Germinal center (tissue), 1 donor: ENCODE measurements at places on chromosomes 13 and 19.

DNA sequence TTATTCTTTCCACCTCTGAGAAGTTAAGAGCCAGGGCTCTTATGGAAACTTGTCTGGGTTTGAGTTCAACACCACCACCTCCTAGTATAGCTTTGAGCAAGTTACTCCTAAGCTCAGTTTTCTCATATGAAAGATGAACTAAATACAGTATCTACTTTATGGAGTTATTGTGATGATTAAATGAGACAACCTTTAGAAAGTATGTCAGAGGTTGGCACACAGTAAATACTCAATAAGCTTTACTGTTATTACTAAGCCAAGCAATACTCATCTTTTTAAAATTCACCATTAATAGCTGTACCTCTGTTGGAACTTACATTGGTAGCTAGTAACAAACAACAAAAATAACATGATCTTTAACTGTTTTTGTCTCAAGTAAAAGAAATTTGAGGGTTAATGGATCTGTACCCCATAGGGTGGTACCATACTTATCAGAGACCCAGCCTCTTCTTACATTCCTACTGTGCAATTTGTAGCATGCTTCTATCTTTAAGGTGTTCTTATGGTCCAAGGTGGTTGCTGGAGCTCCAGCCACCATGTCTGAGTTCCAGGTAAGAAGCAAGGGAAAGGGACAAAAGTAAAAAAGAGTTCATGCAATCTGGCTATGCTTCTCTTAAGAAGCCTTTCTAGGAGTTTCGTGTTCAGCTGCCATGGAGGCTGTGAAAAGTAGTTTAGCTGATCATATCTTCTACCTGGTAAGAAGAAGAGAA lies 24.1 kb upstream of the NDFIP2 start:
- DNase-seq: no peak

DNA sequence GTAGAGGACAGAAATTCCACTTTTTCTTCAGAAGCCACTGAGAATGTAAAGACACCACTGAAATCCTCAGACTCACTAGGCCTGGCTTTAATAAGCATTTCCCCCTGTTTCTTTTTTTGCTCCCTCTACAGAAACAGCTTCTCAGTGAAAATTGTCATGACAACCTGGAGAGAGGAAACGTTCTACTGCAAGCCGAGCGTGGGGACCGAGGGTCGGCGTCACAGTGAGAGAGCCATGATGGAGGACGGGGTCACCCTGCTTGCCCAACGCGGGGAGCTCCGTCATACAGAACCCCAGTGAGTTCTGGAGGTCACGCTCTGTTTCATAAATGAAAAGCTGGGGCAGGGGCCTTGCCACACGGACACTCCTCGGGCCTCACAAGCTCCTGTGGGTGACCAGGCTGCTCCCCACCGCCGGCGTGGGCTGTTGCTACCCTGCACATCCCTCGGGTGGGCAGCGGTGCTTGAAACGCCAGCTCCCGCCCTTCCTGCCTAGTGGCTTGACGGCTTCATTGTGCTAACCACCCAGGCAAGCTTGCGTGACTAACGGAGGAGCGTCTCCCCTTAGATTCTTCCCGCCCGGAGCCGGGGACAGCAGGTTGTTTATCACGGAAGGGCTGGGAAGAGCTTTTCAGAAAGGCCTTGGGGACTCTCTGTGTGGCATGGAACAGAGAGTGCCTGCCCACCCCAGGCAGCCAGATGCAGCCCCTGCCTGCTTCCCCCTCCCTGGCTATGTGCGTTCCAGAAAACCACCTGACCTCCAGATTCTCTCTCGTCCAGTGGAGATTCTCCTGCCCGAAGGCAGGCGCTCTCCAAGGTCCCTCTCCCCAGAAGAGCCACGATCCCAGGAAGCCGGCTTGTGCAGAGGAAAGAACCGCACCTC lies 153.6 kb downstream of the KATNAL1 start:
- DNase-seq: no peak

DNA sequence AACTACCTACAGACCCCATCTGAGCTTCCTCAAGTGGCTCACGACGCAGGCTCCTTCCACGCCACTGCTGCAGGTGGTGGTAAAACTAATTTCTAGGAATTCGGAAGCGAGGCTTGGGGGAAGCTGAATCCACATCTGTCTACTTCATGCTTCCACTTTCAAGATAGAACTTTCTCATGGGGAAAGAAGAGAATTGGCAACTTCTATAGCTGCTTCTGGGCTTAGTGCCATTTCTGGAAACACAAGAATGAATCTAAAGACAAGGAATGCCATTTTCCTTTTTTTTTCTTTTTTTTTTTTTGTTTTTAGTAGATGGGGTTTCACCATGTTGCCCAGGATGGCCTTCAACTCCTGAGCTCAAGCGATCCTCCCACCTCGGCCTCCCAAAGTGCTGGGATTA lies 2.8 kb upstream of the NLRP12 start:
- no peak for DNase-seq

DNA sequence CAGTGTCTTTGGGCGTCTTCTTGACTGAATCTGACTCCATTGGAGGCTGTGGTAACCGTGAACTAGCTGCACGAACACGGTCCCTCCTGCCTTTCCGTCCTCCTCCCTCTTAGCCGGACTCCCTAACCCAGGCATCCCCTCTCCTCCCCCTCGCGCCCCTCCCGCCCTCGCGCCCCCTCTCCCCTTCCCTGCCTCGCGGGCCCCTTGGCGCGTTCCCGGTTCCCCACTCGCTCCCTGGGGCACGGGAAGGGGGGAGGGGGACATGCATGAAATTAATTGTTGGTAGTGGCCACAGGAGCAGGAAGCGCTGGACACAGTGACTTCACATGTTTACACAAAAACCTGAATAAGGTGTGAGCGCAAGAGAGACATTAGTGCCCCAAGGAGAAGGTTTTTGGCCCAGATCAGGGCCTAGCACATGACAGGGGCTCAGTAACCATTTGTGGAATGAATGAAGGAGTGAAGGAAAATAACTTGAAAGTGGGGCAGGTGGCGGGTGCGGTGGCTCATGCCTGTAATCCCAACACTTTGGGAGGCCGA lies 279 bp downstream of the DMRTC2 start:
- no peak for DNase-seq

GRCh38 chr19:50639121-50640112 lies at the start of gene SYT3:
TSS of gene SYT3 (minus strand) at chr19:50639881. CDS start at chr19:50637411, 2,470 bp downstream.
- peak; percentile 70 for DNase-seq

DNA sequence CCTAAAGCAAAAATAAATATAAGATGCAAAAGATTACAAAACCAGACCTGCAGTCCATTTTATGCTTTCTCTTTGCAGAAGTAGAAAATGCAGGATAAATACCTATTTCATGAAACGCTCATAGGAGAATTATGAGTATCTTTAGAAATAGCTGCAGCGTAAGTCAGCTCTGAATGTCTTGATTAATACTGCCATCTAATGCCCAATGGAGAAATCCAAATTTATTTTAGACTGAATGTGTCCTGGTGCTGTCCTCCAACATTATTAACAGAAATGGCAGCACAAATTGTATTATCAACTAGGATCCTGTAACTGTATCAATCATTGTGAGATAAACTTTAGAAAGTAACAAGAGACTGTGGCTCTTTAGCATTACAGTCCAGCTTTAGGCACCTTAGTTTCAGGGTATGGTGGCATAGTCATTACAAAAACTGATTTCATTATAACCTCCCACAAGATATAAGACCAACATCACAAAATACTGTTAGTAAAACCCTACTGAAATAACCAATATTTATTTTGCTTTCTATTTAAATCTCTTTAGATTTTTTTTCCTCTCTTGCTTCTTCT lies 162.1 kb upstream of the MIR17HG start:
- DNase-seq: no peak

DNA sequence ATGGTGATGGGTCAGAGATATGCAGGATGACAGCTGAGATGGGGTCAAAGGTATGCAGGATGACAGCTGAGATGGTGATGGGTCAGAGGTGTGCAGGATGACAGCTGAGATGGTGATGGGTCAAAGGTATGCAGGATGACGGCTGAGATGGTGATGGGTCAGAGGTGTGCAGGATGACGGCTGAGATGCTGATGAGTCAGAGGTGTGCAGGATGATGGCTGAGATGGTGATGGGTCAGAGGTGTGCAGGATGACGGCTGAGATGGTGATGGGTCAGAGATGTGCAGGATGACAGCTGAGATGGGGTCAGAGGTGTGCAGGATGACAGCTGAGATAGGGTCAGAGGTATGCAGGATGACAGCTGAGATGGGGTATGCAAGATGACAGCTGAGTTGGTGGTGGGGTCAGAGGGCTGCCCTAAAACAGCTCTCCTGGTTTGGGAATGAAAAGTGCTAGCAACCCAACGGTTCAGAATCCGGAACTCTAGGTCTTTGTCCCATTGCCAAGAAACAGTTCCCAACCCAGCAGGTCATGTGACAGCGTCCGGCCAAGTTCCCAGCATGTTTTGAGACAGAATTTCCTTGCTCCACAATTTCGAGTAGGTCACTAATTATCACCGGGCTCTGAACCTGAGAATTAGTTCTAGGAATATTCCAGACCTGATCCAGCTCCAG lies 3.2 kb downstream of the SELENOW start:
- no peak for DNase-seq

DNA sequence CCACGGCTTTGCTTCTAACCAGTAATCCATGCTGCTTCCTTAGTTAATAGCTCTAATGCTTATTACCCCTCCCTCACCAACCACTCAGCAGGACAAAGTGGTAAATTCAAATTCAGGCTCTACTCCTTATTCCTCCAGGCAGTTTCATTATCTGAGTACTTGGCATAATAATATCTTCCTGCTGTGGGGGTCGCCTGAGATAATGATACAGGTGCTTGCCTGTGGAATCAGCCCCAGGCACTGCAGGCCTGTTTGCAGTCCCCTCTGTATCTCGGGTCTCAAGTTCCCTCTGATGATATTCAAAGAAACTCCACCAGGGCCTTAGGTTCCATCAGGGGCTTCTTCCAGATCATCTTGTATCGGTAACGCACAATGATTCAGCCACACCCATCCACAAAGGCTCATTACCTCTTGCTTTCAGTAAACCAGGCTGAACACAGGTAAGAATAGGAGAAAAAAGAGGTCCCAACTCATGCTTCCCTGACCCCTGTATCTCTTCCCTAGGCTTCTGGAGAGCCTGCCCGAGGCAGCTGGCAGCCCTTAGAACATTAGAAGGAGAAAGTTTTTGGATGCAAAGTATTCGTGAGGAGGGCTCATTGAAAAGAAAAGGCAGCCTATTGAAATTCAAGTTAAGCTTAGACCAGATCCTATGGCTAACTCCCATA lies 14.3 kb upstream of the FOXO1 start:
- no peak for DNase-seq

- peak; percentile 96 for DNase-seq
Measured at GRCh38 chr19:16829010-16829821, at the start of gene SIN3B. TSS of gene SIN3B (plus strand) at chr19:16829398. CDS start at chr19:16829421, 23 bp downstream.

GRCh38 chr13:67792151-67792676 lies 562.1 kb upstream of the PCDH9 start:
- DNase-seq: no peak

GRCh38 chr13:59570204-59570603 lies 593.5 kb downstream of the DIAPH3 start:
- no peak for DNase-seq

DNA sequence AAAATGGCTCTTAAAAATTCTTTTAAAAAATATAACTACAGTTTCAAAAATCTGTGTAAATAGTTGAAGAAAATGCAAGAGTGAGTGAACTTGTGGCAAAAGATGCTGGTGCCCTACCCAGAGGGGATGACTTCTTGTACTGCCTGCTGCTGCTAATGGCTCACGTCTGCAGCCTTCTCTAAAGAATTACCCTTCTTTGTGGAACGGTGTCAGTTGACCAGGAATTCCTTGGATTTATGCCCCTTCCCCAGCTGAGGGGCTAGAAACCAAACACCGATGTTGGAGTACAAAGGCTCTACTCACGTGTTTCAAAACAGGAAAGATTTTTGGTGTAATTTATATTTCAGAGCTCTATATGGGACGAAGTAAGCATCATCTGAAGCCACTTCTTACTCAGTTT lies 1582.8 kb downstream of the OLFM4 start:
- no peak for DNase-seq

- peak; percentile 45 for DNase-seq
Measured at GRCh38 chr13:24280720-24281119, 28.7 kb upstream of the C1QTNF9 start.

- no peak for DNase-seq
Measured at GRCh38 chr13:97896446-97896845, 57.0 kb upstream of the IPO5 start.

DNA sequence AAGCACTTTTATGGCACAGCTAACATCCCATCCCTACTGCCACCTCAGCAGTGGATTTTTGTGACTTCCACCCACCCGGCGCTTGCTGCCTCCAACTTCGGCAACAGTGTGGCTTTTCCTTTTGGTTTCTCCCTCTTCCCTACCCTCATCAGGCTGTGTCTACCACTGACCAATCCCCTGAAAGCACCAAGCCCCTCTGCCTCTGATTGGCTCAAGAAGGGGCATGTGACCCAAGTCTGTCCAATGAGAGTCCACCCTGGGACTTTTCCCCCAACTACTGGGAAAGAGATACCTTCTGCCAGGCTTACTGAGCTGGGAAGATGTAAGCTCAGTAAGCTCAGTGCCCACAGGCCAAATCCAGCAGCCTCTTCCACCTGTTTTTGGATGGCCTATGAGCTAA lies 5.8 kb downstream of the SMIM7 start:
- peak; percentile 20 for DNase-seq

DNA sequence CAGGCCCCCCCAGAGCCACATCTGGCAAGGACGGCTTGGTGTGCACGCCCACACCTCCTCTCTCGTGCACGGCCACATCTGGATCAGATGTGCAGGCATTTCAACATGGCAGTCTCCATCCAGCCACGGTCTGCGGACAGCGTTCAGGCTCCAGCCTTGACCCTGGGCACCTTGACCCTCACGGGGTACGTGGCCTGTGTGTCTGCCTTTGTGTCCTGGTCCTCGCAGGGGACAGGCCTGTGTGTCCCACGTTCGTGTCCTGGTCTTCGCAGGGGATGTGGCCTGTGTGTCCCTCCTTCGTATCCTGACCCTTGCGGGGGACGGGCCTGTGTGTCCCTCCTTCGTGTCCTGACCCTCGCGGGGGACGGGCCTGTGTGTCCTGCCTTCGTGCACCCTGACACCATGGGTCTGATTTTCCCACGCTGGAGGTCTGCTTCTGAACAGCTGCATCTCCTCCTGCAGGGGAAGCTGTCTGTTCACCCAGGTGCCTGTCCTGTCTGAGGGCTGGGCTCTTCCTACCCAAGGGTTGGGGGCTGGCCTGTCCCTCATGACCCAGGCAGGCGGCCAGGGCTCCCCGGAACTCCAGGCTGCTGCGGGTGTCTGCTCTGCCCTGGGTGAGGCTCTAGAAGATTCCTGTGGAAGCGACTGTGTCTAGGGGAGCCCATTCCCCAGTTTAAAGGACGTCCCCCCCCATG lies 25.3 kb downstream of the RASA3 start:
- no peak for DNase-seq

GRCh38 chr13:35208587-35208986 lies 266.5 kb downstream of the NBEA start:
- DNase-seq: no peak

DNA sequence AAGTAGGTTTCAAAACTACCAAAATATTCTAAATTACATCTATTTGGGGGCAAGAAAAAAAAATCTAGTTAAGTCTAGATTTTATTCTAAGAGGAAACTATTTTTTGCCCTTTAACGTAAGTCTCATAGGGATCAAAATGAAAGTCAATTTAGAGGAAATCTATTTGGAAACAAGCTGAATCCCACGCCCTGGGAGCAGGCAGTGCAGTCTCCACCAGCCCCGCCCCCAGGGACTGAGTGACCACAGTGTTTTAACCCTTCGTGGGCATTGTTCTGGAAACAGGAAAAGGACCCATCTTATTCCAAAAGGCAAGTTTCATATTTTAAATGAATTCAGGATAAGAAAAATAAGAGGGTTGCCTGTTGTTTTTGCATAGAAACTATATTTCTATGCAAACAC lies 209.7 kb downstream of the SPRY2 start:
- DNase-seq: no peak
